Small intestine (tissue), 16 donors: ENCODE measurements at places on chromosomes 6 and 20.

DNA sequence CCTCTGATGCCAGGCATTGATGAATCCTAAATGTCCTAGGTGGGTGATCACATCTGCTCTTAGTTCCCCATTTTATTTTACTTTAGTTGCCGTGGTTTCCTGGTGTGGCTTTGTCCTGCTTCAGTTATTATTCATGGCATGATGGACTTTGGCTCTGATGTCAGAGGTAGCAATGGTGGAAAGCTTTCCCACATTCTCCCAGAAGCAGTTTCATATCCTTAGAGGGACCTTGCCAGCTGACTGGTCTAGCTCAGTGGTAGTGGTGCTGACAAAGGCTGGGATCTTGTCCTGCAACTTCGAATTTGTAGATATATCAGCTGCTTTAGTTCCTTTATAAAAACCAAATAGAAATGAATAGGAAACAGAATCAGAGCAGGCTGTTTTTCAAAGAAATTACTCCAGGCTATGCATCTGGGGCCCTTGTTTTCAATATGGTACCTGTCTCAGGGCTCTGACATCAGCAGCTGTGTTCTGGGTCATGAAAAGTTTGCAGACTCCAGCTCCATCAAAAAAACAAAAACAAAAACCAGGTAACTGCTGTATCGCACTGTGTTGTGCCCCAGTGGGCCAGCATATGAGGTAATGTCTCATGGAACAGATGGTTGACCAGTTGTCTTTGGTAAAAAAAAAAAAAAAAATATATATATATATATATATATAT is 133.7 kb downstream of the PLCB4 start:
- DNase-seq: peak; percentile 83
- H3K36me3 ChIP-seq: no peaks in the 10 kb centered on the region
- H3K27me3 ChIP-seq: no peaks in the 10 kb centered on the region
- H3K27ac ChIP-seq: no peak overlapping the region

DNA sequence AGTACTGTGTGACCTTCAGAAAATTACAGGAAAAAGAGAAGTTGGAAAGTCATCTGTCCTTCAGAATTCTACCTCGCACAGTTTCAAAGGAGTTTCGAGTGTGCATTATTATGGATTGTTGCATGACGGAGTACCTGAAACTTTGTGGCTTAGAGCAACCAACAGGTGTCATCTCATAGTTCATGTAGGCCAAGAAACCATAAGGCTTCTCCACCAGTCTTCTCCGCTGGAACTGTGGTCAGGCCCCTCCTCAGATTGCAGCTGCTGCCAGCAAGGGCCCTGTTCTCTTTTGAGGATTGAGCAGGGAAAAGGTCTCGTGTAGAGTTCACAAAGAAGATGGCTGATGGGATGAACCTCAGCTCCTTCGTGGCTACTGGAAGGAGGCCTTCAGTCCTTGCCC is 151.2 kb upstream of the THBS2 start:
- H3K36me3 ChIP-seq: no peaks in the 10 kb centered on the region
- no peak overlapping the region for H3K27ac ChIP-seq
- no peak for DNase-seq
- H3K4me3 ChIP-seq: no peak overlapping the region
- no peaks in the 10 kb centered on the region for H3K27me3 ChIP-seq
- no peaks in the 10 kb centered on the region for H3K4me1 ChIP-seq

- H3K36me3 ChIP-seq: no peaks in the 10 kb centered on the region
- no peaks in the 10 kb centered on the region for H3K4me1 ChIP-seq
- H3K27ac ChIP-seq: no peak overlapping the region
Observed at GRCh38 chr20:8246153-8246552, 114.1 kb downstream of the PLCB1 start.

- no peak overlapping the region for H3K27ac ChIP-seq
- DNase-seq: no peak
- H3K36me3 ChIP-seq: no peaks in the 10 kb centered on the region
- H3K4me1 ChIP-seq: no peaks in the 10 kb centered on the region
- no peaks in the 10 kb centered on the region for H3K27me3 ChIP-seq
Observed at GRCh38 chr6:90892271-90892670, 305.4 kb upstream of the MAP3K7 start.

DNA sequence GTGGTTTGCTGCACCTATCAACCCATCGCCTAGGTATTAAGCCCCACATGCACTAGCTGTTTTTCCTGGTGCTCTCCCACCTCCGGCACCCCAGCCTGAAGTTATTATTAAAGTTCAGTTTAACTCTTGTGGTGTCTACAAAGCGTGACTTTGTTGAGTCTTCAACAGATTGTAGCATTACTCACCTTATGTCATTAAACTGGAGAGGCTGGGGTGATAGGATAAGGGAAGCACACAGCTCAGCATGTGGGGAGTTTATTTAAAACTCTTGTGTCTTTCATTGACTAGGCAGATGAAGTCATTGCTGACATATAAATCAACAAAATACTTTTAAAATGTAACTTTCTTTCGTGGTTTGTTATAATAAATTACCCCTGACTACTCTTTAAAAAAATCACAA is 84.7 kb upstream of the GCM1 start:
- no peaks in the 10 kb centered on the region for H3K4me1 ChIP-seq
- H3K4me3 ChIP-seq: no peak overlapping the region
- no peaks in the 10 kb centered on the region for H3K36me3 ChIP-seq
- DNase-seq: no peak
- no peaks in the 10 kb centered on the region for H3K27me3 ChIP-seq

DNA sequence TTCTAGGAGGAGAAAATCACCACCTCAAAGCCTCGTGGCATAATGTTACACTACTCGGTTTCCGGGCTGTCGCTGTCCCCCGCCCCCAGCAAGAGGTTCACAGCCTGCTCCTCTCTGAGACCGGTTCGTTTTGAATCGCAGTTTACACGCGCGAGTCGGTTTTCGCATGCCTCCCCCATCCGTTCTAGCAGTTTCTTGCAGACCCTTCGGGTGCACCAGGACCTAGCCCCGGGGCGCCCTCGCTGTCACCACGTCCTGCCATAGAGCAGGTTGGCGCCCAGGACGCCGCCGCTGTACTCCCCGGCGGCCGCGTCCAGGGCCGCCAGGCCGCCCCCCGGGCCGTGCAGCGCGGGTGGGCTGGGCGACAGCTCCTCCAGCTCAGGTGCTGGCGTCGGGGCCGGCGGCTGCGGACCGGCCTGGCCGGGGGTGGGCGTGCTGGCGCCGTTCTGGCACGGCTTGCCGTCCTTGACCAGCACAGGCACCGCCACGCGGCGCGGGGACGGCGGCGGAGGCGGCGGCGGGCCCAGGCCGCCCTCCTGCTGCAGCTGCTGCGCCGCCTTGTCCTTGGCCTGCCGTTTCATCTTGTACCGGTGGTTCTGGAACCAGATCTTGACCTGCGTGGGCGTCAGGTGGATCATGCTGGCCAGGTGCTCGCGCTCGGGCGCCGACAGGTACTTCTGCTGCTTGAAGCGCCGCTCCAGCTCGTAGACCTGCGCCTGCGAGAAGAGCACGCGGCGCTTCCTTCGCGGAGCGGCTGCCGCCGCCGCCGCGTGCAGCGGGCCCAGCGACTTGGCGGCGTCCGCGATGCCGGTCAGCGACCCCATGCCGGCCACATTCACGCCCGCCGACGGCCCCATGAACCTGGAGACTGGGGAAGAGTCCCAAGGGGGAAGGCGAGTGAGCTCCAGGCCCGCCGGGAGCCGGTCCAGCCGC is 1.4 kb downstream of the NKX2-4 start:
- no peak overlapping the region for H3K4me3 ChIP-seq
- H3K27me3 ChIP-seq: peaks cover 33% of the 10 kb centered on the region
- no peak overlapping the region for H3K27ac ChIP-seq
- H3K36me3 ChIP-seq: no peaks in the 10 kb centered on the region
- peak; percentile 65 for DNase-seq
- no peaks in the 10 kb centered on the region for H3K4me1 ChIP-seq

DNA sequence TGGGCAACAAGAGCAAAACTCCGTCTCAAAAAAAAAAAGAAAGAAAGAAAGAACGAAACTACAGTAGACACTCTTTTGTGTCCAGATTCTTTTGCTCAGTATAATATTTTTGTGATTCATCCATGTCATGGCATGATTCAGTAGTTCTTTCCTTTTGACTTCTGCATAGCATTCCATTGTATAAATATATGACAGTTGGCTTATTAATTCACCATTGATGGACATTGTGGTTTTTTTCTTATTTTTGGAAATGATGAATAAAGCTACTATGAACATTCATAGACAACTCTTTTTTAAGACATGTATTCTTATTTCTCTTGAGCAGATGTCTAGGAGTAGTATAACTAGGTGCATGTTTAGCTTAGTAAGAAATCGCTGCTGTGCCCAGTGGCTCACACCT is 10.3 kb upstream of the IER3 start:
- no peak overlapping the region for H3K27ac ChIP-seq
- DNase-seq: no peak
- H3K4me3 ChIP-seq: no peak overlapping the region

DNA sequence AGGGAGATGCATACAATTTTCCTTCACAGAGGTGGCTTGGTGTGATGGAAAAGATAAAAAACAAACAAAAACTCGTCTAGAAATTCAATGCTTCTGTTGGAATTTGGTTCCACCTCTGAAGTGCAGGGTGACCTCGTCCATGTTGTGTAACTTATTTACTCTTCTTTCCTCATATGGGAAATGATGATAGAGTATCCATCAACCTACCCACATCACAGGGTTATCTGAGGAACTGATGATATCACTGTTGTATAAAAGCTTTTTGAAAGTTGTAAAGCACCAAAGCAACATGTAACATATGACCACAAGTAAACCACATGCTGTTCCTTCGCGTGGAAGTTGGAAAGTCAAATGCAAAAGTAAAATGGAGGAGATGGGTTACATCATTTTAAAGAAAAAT is 212.0 kb upstream of the SGK1 start:
- no peaks in the 10 kb centered on the region for H3K4me1 ChIP-seq
- no peak for DNase-seq
- H3K4me3 ChIP-seq: no peak overlapping the region
- H3K27me3 ChIP-seq: no peaks in the 10 kb centered on the region
- no peak overlapping the region for H3K27ac ChIP-seq

GRCh38 chr6:137717074-137718073 is 149.7 kb upstream of the TNFAIP3 start:
- no peaks in the 10 kb centered on the region for H3K27me3 ChIP-seq
- H3K4me3 ChIP-seq: no peak overlapping the region
- no peak for DNase-seq
- no peaks in the 10 kb centered on the region for H3K4me1 ChIP-seq

- H3K36me3 ChIP-seq: peaks cover 4% of the 10 kb centered on the region
- H3K27me3 ChIP-seq: no peaks in the 10 kb centered on the region
- no peak overlapping the region for H3K27ac ChIP-seq
- no peak overlapping the region for H3K4me3 ChIP-seq
- H3K4me1 ChIP-seq: no peaks in the 10 kb centered on the region
Observed at GRCh38 chr6:158487495-158487894, 72.4 kb upstream of the TMEM181 start.

GRCh38 chr6:18028332-18028731 is 40.9 kb upstream of the KIF13A start:
- no peaks in the 10 kb centered on the region for H3K4me1 ChIP-seq
- H3K27ac ChIP-seq: no peak overlapping the region
- no peak for DNase-seq
- no peaks in the 10 kb centered on the region for H3K36me3 ChIP-seq
- H3K27me3 ChIP-seq: no peaks in the 10 kb centered on the region

DNA sequence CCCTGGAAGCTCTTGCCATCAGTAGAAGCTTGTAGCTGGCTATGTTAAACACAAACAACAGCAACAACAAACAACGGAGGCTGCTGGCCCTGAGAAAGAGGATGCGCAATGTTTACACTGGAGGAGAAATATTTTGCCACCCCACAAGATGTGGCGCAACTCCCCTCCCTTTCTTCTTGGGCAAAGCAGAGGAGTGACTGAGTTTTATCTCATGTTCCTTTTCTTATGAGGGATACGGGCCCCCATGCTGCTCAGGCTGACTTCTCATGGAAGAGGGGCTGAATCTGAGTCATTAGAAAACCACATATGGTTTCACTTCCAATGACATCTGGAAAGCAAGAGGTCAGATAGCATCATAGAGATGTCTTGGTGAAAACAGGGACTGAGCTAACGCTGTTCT is 75.9 kb upstream of the HDDC2 start:
- H3K4me1 ChIP-seq: no peaks in the 10 kb centered on the region
- H3K27ac ChIP-seq: peak overlapping the region; percentile 37
- no peaks in the 10 kb centered on the region for H3K27me3 ChIP-seq
- DNase-seq: peak; percentile 10
- no peaks in the 10 kb centered on the region for H3K36me3 ChIP-seq

DNA sequence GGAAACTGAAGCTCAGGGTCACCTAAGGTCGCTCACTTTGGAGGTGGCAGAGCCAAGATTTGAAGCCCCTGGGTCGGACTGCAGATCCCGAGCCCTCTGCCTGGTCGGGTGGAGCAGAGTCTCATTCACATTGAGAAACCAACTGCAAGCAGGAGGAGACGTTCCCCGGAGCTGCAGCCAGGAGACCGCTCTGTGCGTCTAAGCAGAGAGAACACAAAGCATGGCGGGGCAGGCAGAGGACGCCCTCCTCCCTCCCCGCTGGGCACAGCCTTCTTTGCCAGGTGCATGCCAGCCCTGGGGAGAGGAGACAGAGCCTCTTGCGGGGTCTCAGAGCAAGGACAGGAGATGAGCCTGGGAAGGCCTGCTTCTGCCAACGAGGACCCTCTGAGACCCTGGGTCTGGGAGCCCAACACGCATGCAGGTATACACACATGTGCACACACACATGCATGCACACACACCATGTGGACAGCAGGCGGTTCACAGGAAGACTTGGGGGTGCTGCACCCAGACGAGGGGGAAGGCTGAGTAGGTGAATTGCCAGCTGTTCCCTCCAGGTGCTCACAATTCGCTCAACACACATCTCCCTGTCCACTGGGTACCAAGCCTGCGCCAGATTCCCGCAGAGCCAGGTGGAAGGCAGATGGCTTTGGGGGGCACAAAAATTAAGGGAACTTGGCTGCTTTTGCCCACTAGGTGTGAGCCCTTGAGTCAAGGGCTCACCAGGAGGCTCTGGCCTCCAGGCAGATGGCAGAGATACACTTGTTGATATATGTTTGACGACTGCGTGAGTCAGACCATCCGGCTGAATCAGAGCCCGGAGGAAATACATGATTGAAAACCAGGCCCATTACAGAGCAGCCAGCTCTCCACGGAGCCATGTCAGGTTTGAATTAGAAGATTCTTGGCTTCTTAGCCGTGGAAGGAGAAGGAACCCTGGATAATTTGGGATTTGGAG is 5.5 kb upstream of the NTSR1 start:
- no peak for DNase-seq
- no peaks in the 10 kb centered on the region for H3K4me1 ChIP-seq
- H3K36me3 ChIP-seq: no peaks in the 10 kb centered on the region
- no peak overlapping the region for H3K4me3 ChIP-seq
- H3K27me3 ChIP-seq: peaks cover 7% of the 10 kb centered on the region

- H3K27ac ChIP-seq: no peak overlapping the region
- no peaks in the 10 kb centered on the region for H3K27me3 ChIP-seq
- H3K4me3 ChIP-seq: no peak overlapping the region
Observed at GRCh38 chr6:131024565-131024964, 38.5 kb downstream of the EPB41L2 start.

GRCh38 chr6:168247443-168248147 is 72.0 kb downstream of the DACT2 start:
- H3K36me3 ChIP-seq: no peaks in the 10 kb centered on the region
- peak; percentile 78 for DNase-seq
- no peak overlapping the region for H3K4me3 ChIP-seq
- no peaks in the 10 kb centered on the region for H3K27me3 ChIP-seq
